ENCODE measurements at places on chromosomes 6 and 20. TPM values are rescaled to one million over a fixed set of nuclear protein-coding genes. Genes with fewer than 3 reads are reported as not detected.

Gene IP6K3
- 0.21 TPM for polyA plus RNA-seq

DNA sequence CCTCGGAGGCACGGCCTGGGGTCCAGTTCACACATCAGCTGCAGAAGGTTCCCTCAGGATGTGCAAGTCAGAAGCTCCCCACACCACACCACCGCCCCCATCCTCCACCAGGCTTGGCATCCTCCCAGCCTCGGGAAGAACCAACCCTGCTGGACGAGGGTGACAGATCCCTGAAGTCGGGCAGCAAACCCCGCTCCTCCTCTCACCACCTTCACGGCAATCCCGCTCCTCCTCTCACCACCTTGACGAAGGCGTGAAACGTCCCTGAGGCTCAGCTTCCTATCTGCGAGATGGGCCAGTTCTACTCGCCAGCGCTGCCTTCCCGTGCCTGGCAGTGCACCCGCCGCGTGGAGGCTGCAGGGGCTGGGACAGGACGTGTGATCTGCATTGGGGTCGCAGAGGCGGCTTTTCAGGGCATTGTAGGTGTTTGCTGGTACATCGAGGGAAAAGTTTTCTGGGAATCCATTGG lies 327.0 kb downstream of the TAF4 start:
- no peak overlapping the region for H3K27ac ChIP-seq
- H3K36me3 ChIP-seq, result no peaks in the 10 kb centered on the region
- no peak for DNase-seq

GRCh38 chr20:59751075-59751711 lies 146.9 kb downstream of the PHACTR3 start:
- DNase-seq, result peak; percentile 92
- H3K27me3 ChIP-seq, result no peaks in the 10 kb centered on the region
- no peak overlapping the region for H3K4me3 ChIP-seq
- no peak overlapping the region for H3K27ac ChIP-seq
- no peaks in the 10 kb centered on the region for H3K36me3 ChIP-seq

- peaks cover 28% of the 10 kb centered on the region for H3K4me1 ChIP-seq
- H3K27me3 ChIP-seq, result no peaks in the 10 kb centered on the region
- no peak for DNase-seq
These were observed 58.0 kb downstream of the SYTL3 start for GRCh38 chr6:158707821-158708195.

DNA sequence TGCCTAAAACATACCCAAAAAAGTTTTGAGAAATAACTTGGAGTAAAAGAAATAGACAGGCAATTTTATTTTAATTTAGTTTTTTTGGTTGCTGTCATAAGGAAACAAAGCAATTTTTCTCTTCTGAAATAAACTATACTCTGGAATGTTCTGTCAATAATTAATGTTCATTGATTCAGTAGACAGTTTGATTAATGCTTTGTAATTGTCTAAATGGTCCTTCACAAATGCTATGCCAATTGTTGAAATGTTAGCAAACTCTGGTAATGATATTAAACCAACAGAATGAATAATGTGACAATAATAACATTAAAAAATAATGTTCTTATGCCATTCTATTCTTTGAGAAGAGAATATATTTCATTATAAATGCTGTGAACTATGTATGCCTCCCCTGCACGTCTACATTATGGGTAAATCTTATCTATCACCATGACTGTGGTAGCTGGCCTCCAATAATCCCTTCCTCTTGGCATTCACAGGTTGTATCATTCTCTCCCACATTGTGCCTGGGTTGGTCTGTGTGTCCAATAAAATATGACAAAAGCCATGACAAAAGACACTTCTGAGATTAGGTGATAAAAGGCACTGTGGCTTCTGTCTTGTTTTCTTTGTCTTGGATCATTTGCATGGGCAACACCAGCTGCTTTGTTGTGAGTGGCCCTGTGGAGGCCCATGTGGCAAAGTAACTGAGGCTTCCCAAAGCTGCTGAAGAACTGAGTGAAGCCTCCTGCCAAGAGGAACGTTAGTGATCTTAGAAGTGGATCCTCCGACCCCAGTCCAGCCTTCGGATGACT lies 25.1 kb downstream of the IL20RA start:
- H3K4me1 ChIP-seq, result peaks cover 9% of the 10 kb centered on the region
- no peak overlapping the region for H3K27ac ChIP-seq
- no peaks in the 10 kb centered on the region for H3K27me3 ChIP-seq
- H3K36me3 ChIP-seq, result no peaks in the 10 kb centered on the region
- no peak overlapping the region for H3K4me3 ChIP-seq

DNA sequence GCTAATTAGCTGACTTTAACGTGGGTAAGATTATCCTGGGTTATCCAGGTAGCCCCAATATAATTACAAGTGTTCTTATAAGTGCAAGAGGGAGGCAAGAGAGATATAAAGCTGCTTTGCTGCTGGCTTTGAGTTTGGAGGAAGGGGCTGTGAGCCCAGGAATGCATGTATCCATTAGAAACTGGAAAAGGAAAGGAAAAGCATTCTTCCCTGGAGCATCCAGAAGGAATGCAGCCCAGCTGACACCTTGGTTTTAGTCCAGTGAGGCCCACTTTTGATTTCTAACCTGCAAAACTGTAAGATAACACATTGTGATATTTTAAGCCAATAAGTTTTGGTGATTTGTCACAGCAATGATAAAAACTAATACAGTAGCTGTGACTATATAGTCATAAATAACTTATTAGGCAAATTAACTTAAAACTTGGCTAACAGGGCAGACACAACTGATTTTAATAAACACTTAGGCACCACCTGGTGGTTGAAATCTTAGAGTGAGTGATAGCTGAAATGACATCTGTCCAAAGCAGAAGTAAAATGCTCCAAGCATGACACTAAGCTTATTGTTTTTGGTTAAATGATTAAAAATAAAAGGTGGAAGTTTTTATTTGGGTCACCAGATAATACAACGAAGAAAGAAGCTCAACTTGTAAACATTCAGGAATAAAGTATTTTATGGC lies 35.6 kb downstream of the ADGRF4 start:
- H3K4me1 ChIP-seq, result no peaks in the 10 kb centered on the region
- H3K36me3 ChIP-seq, result no peaks in the 10 kb centered on the region
- no peaks in the 10 kb centered on the region for H3K27me3 ChIP-seq
- peak; percentile 1 for DNase-seq

DNA sequence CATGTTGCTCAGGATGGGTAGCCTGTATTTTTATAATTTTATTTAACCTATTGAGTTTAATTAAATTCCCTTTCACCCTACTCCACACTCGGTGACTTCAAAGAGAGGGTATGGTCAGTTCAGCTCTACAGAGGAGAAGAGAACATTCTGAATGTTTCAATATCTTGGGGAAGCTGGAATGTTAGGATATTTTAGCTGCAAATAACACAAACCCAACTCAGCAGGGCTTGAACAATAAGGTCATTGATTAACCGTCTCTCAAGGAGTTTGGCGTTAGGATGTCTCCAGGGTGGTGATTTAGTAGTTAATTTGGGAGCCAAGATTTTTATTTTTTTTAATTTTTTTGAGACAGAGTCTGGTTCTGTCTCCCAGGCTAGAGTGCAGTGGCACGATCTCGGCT lies 143.6 kb upstream of the SALL4 start:
- H3K36me3 ChIP-seq, result no peaks in the 10 kb centered on the region
- H3K27me3 ChIP-seq, result no peaks in the 10 kb centered on the region
- DNase-seq, result no peak
- no peak overlapping the region for H3K4me3 ChIP-seq
- no peak overlapping the region for H3K27ac ChIP-seq
